ENCODE measurements at places on chromosomes 7 and 10. TPM values are rescaled to one million over a fixed set of nuclear protein-coding genes. Genes with fewer than 3 reads are reported as not detected.
A peak's percentile ranks its signal among the peaks of the same experiment; 100 is the strongest.

Gene C10orf90
- not detected for total RNA-seq

Gene MBLAC1
- total RNA-seq = 7.2 TPM

Gene FEZF1
- not detected for total RNA-seq

Gene TUBB8
- not detected for total RNA-seq

GRCh38 chr10:49749556-49750491 is 12.3 kb downstream of the OGDHL start:
- H3K27ac ChIP-seq = no peak overlapping the region
- H3K27me3 ChIP-seq = peaks cover 23% of the 10 kb centered on the region
- H3K4me1 ChIP-seq = no peaks in the 10 kb centered on the region
- H3K36me3 ChIP-seq = no peaks in the 10 kb centered on the region

DNA sequence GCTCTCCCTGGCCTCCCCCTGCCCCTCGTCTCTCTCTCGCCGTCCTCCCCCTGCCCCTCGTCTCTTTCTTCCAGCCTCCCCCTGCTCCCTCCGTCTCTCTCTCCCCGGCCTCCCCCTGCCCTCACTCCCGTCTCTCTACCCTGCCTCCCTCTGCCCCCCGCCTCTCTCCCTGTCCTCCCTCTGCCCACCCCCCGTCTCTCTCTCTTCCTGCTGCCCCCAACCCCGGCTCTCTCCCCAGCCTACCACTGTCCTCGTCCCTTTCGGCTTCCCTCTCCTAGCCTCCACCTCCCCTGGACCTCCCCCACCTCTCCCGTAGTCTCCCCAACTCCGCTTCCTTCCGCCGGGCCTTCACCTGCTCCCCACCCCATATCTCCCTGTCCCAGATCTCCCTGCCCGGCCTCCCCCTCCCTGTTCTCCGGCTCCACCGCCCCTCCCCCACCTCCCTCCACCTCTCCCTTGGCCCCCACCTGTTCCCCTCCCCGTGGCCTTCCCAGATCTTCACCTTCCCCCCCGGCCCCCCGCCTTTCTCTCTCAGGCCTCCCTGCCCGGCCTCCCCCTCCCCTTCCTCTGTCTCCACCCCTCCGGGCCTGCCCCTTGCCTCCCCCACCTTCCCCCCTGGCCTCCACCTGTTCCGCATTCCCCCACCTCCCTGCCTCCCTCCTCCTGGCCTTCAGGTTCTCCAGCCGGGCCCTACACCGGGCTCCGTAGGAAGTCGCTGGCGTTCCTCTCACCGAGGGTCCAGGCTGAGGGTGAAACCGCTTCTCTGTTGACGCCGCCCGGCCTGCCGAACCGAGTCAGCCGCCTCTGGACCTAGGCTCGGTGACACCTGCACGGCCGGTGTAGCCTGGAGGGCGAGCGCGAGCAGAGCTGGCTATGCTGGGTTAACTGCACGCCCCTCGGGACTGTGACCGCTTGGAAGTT is 1.2 kb downstream of the GET4 start:
- peaks cover under 1% of the 10 kb centered on the region for H3K36me3 ChIP-seq
- H3K27me3 ChIP-seq = no peaks in the 10 kb centered on the region
- H3K4me1 ChIP-seq = peaks cover 31% of the 10 kb centered on the region
- peak overlapping the region; percentile 89 for H3K4me3 ChIP-seq
- H3K27ac ChIP-seq = peak overlapping the region; percentile 74
- no peak for DNase-seq

- H3K27ac ChIP-seq = no peak overlapping the region
- peaks cover 6% of the 10 kb centered on the region for H3K36me3 ChIP-seq
- H3K4me3 ChIP-seq = no peak overlapping the region
- H3K27me3 ChIP-seq = no peaks in the 10 kb centered on the region
These were observed 265.3 kb upstream of the LRGUK start for GRCh38 chr7:133861876-133862275.

DNA sequence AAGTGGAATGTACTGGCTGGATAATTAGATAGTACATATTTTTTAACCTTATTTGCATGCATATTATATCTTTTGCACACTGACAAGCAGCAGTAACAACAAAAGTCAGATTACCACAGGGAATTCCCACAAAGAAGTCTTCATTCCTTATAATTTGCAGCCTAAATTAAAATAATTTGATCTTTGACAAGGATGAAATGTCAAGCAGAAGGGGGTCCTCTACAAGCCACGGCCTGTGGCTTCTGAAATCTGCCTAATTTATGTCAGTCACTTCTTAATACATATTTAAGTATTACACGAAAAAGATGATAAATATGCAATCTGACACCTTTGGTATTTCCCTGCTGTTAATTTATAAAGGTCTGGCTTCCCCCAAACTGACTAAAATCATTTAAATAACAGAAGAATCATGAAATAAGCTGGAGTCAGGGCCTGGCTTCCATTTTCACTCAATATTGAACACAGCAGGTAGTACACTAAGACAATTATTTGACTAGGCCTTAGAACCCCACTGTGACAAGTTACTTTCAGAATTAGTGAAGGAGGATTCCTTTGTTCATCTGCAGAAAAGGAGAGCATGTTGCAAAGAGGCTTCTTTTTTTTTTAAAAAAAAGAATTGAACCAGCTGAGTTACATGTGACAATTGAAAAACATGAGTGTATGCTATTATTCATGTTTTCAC is 351.1 kb upstream of the ETV1 start:
- no peaks in the 10 kb centered on the region for H3K36me3 ChIP-seq
- no peak overlapping the region for H3K27ac ChIP-seq
- no peak for DNase-seq
- no peaks in the 10 kb centered on the region for H3K4me1 ChIP-seq
- no peaks in the 10 kb centered on the region for H3K27me3 ChIP-seq

DNA sequence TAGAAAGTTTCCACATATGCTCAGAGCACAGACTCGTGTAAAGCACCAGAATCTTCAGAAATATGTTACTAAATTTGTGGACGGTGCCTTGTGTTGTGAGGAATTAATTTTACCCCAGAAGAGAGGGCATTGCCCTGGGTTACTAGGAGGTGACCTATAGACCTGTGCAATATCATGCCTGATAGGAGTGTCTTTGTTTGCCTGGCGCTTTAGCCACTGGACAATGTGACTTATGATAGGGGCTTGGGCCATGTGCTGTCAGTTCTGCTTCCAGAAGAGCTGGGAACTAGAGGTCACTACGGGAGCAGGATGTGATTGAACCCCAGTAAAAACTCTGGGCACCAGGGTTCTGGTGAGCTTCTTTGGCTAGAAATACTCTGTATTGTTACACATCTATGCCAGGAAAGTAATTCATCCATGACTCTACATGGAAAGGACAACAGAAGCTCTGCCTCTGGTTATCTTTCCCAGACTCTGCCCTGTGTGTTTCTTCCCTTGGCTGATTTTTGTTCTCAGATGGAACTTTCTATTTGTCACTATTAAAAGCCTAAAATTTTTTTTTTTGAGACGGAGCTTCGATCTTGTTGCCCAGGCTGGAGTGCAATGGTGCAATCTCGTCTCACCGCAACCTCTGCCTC is 75.5 kb downstream of the SIRT1 start:
- H3K36me3 ChIP-seq = peaks cover 13% of the 10 kb centered on the region
- H3K4me3 ChIP-seq = no peak overlapping the region
- no peaks in the 10 kb centered on the region for H3K4me1 ChIP-seq
- no peak overlapping the region for H3K27ac ChIP-seq

DNA sequence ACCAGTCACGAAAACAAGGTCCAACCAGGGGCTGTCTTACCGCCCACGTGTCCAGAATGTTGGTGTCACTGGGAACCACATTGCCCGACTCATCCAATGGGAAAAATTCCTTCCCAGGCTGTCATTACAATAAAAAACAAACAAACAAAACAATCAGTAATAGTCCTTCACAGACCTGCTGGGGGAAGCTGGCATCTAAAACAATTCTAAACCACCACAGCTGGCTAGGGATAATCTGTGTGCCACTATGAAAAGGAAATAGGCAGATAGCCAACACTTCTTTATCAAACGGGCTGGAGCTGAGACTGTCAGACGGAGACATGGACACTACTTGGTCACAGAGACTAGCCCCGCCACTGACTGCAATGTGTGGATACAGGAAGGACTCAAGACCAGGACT is 9.2 kb downstream of the AKR1B1 start:
- H3K4me3 ChIP-seq = no peak overlapping the region
- H3K36me3 ChIP-seq = peaks cover 23% of the 10 kb centered on the region
- DNase-seq = no peak
- no peak overlapping the region for H3K27ac ChIP-seq

DNA sequence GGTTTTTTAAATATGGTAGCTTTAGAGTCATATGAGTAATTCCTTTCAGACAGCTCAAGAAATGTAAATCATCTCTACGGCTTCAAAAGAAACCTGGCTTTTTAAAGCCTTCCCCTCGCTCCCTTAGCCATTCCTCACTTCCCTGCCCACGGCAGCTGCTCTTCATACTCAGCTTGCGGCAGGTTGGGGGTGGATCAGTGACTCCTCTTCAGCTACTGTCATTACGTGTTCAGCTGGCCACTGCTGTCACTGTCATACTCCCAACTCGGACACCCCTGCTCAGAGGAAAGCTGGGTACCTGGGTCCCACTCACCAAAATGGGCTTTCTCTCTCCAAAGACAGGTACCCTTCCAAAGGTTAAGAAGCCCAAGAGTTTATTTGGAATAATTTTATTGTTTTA is 6.6 kb downstream of the YWHAG start:
- no peak for DNase-seq
- H3K4me3 ChIP-seq = no peak overlapping the region
- no peak overlapping the region for H3K27ac ChIP-seq
- H3K4me1 ChIP-seq = peaks cover 76% of the 10 kb centered on the region
- peaks cover 19% of the 10 kb centered on the region for H3K36me3 ChIP-seq

GRCh38 chr7:116271963-116272886 is 61.9 kb downstream of the TES start:
- DNase-seq = no peak
- H3K4me1 ChIP-seq = no peaks in the 10 kb centered on the region
- H3K4me3 ChIP-seq = no peak overlapping the region
- no peaks in the 10 kb centered on the region for H3K36me3 ChIP-seq

DNA sequence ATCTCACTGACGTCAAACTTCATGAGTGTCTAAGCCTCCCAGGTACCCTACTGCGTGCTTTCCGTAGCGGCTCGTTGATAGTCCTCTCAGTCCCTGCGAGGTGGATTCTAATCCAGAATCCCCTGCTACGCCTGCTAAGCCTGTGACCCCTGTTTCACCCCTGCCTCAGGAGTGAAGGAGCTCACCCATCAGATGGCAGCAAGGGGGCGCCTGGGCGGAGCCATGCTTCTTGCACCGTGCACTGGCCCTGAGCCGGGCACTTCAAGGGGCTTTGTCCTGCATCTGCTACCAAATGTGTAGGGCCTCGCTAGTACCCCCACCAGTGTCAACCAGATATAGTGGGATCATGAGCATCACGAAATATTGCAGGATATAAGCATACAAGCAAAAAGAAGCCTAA is 918 bp upstream of the STRA8 start:
- peaks cover 5% of the 10 kb centered on the region for H3K4me1 ChIP-seq
- no peaks in the 10 kb centered on the region for H3K36me3 ChIP-seq
- peaks cover 3% of the 10 kb centered on the region for H3K27me3 ChIP-seq

DNA sequence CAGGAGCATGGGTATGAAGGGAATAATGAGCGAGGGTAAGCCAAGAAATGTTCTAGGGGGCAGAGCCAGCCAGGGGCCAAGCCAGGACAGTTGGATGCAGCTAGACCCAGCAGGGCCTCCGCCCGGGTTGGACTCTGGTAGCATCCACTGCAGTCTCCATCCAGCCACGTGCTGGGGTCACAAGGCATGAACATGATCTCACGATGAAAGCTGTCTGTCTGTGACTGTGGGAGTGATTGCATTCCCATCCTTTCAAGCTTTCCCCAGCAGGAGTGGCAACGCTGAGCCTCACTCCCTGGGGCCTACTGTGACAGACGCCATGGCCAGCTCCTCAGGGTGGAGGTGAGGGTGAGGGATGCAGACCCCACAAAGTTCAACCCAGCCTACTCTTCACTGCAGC is 47.8 kb upstream of the RET start:
- no peak overlapping the region for H3K27ac ChIP-seq
- no peaks in the 10 kb centered on the region for H3K4me1 ChIP-seq
- no peak overlapping the region for H3K4me3 ChIP-seq
- peaks cover 26% of the 10 kb centered on the region for H3K36me3 ChIP-seq
- peaks cover under 1% of the 10 kb centered on the region for H3K27me3 ChIP-seq
- no peak for DNase-seq

GRCh38 chr7:28435732-28436378 is 23.5 kb downstream of the CREB5 start:
- DNase-seq = no peak
- no peaks in the 10 kb centered on the region for H3K36me3 ChIP-seq
- H3K4me1 ChIP-seq = no peaks in the 10 kb centered on the region
- no peak overlapping the region for H3K4me3 ChIP-seq
- no peak overlapping the region for H3K27ac ChIP-seq

DNA sequence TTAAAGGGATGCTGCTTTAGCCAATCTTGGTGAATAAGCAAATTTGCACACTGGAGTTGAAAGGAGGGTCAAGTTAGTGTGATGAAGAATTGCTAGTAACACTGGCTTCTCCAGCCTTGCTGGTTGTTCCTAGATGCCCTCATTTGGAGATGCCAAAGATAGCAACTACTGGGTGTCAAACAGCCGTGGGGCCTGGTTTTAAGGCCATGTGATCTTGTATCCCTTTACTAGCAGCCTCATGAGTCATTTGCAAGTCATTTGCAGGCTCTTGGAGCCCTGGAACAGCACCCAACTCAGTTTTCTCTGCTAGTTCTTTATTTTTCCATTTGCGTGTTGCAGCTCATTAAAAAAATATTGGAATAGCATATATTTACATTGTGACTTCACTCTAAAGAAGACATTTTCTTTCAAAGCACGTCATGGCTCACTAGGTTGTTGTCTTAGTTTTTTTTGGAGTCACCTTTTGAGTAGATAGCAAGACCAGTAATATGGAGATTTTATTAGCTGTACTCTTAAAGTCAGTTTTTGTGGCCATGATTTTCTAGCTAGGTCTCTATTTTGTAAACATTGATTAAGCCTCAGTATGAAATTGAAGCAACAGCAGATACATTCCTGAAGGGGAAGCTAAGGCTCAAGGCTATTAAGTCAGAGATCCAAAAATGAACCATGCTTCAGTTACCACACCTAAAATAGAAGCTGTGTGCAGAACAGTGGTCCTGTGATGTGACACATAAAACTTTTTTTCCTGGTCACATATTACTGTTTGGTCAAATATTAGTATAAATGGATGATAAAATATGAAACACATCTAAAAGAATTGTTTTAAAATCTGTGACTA is 1.3 kb downstream of the LSMEM1 start:
- no peak overlapping the region for H3K27ac ChIP-seq
- DNase-seq = no peak
- peaks cover 8% of the 10 kb centered on the region for H3K36me3 ChIP-seq
- peaks cover 4% of the 10 kb centered on the region for H3K4me1 ChIP-seq

GRCh38 chr10:111986079-111986478 is 197.5 kb downstream of the GPAM start:
- no peaks in the 10 kb centered on the region for H3K36me3 ChIP-seq
- H3K27me3 ChIP-seq = peaks cover 16% of the 10 kb centered on the region
- H3K4me3 ChIP-seq = no peak overlapping the region
- H3K27ac ChIP-seq = no peak overlapping the region
- H3K4me1 ChIP-seq = no peaks in the 10 kb centered on the region

DNA sequence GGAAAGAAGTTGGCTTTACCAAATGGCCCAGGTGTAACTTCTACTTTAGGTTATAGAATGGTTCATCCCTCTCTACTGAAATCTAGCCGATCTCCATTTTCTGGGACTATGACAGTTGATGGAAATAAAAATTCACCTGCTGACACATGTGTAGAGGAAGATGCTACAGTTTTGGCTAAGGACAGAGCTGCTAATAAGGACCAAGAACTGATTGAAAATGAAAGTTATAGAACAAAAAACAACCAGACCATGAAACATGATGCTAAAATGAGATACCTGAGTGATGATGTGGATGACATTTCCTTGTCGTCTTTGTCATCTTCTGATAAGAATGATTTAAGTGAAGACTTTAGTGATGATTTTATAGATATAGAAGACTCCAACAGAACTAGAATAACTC is 43.6 kb downstream of the CCSER2 start:
- H3K4me1 ChIP-seq = peaks cover 28% of the 10 kb centered on the region
- H3K27me3 ChIP-seq = no peaks in the 10 kb centered on the region
- H3K27ac ChIP-seq = peak overlapping the region; percentile 66
- H3K36me3 ChIP-seq = peaks cover 71% of the 10 kb centered on the region
- no peak for DNase-seq

Measured in naive thymus-derived CD8-positive, alpha-beta T cell (primary cell).